ENCODE measurements at places on chromosomes 5 and 9.

GRCh38 chr5:150020249-150020648 is 19.7 kb downstream of the HMGXB3 start:
- DNase-seq = no peak

GRCh38 chr5:36575361-36575781 is 31.0 kb upstream of the SLC1A3 start:
- no peak for DNase-seq

- DNase-seq = no peak
Measured at GRCh38 chr5:133106761-133107572, 55.2 kb downstream of the HSPA4 start.

- DNase-seq = no peak
Measured at GRCh38 chr9:130639866-130640555, 24.4 kb upstream of the PRDM12 start.

DNA sequence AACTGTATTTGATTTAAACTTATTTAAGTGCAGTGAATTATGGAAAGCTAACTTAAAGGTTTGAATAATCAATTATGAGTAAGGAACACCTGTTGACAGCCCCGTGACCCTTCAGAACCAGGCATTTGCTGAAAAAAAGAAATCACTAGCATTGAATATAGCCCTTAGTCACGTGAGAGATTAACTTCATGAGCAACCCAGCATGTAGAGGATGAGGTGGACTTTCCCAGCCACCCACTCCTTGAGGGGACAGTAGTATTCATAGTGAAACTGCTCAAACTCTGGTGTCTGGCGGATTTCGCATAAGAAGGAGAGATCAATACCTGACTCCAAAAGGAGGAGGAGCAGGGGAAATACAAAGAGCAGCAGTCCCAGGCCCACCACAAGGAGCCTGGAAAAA is 184.8 kb upstream of the RASEF start:
- DNase-seq = no peak

DNA sequence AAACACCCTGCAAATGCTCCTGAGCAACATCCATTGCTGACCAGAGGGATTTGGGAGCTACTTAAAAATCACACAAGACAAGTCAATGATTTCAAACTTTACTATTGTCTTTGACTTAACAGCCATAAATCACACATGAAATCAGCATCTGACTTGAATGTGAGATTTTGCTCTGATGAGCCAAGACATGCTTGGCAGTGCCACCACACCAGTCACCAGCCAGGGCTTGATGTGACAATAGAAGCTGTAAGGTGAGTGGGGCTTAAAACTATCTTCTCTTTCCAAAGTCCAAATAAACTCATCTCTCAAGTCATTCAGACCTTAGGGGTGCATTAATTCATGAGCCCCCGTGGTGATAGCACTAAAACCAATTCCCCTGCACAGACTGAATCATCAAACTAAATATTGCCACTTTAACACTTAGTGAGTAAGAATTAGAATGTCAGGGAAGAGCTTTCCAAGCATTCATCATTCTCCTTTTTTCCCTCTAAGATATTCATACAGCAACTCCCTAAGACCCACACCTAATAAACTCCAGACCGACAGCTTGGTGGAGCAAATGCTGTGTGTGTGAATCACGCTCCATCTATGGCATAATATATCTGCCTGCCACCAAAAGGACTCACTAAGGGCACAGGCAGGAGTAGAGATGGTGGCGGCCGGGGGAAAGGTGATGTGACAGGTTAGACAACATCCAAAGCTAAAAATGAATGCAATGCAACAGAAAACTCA is 119.4 kb downstream of the SPOCK1 start:
- no peak for DNase-seq

DNA sequence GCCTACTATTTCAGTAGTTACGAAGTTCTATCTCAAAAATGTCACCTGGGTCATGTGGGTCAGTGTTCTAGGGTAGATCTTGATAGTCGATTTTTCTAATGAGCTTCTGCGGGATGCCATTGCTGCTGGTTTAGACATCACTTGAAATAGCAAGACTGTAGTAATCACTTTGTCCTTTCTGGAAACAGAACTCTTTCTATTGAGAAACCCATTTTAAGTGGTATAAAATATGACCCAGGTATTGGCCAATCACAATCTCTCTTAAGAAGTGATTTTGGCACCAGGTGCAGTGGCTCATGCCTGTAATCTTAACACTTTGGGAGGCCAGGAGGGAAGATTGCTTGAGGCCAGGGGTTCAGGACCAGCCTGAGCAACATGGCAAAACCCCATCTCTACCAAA is 17.6 kb downstream of the ARRDC3 start:
- DNase-seq = no peak

GRCh38 chr5:9186069-9186468 is 359.8 kb downstream of the SEMA5A start:
- DNase-seq = no peak

GRCh38 chr9:26754509-26755164 is 138.0 kb downstream of the CAAP1 start:
- no peak for DNase-seq

GRCh38 chr9:79264041-79264440 is 307.7 kb upstream of the TLE4 start:
- no peak for DNase-seq

DNA sequence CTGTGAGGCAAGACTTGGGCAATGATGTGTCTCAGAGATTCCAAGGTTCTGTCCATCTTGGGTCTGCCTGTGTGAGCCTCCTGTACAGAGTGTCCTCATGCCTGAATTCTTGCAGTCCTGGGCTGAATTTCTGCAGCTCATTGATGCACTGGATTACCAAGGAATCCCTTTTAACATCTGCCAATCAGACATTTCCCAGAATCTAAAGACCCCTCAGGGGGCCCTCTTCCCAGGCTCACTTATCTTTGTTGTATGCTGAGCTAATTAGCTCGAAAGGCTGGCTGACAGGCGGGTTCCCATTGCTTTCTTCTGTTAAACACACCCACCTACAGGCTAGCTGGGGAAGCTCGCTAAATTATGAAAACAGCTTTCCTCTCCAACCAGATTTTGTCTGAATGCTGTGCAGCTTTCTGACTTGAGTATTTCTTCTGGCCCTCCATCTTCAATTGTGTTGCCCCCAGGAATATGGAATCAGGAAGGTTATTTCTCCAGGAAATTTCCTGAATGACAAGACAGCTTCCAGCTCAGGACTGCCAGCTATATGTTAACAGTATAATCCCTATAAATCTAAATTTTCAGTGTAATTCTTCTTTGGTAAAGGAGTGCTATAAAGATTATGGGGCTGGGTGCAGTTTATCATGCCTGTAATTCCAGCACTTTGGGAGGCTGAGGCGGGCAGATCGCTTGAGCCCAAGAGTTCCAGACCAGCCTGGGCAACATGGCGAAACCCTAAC is at the start of gene LIX1:
Gene LIX1 (minus strand): TSS at position 91 of the 734 bp plus-strand sequence. CDS start 35 bp downstream, at position 56.
- DNase-seq = no peak

DNA sequence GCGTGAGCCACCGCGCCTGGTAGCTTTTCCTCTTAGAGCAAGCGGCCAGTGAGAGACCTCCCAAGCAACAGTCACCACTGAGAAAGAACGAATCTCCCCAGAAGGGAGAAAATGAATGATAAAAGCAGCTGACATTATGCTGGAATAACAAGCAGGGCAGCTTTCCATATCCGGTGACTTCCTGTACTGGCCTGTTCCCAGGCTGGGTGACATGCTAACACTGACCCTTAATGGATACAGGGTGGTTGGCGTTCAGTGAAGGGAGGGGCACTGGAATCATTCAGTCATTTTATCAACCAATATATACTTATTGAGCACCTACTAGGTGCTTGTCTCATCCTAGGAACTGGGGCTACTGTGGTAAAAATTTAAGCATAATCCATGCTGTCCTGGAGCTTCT is 357.3 kb upstream of the PANK3 start:
- DNase-seq = no peak

DNA sequence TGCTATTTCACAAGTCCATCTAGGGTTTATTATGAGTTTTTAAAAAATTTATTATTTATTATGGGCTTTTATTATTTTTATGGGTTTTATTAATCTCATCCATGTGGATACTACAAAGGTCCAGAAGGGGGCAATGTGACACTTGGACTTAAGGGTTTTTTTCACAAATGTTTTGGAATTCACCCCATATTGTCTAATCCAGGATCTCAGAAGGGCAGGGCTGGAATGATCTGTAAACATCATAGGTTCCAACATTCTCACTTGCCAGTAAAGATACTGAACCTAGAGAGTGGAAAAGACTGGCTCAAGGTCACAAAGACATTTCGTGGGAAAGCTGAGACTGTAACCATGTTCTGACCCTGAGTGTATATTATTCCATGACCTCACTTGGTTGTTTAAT is 35.6 kb downstream of the NIM1K start:
- DNase-seq = no peak

DNA sequence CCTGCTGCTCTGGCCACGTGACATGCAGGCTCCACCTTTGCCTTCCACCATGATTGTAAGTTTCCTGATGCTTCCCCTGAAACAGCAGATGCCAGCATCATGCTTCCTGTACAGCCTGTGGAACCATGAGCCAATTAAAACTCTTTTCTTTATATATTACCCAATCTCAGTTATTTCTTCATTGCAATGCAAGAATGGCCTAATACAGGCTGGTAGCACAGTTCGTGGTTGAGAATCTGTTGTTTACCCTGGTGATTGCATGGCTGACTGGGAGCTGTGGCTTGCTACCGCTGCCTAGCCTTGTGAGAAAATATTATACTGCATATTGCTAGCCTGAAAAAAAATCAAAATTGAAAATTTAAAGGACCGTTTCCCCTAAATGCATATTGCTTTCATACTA is 44.8 kb upstream of the PTPN3 start:
- DNase-seq = no peak

DNA sequence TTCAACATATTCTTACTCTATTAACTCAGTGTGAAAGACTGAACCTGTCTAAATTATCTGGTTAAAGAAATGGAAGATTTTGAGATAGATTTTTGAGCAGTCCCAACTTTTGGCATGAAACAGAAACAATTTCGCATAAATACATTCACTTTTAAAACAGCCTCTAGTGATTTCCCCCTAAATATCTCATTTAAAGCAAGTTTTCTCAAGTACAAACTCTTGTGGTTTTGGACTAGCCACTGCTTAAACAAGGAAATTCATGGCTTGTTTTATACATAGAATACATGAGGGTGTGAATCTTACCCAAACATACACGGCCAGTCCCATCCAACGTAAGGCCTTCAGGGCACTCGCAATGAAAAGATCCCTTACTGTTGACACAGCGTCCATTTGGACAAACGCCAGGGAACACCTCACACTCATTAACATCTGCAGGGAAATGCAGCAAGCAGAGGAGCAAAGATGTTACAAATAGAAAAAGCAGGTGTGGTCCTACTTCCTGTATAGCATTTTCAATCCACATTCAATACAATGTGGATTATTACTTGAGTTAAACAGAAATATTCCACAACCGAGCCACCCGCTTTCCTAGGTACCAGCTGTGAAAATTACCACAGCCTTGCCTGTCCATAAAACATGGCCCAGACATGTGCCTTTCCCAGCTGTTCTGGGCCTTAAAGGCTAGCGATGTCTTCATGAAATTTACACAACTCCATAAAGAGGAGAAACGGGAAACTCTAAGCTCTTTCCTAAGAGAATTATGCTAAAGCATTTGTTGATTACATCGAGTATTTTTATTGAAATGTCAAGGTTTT is 188.8 kb downstream of the FBN2 start:
- DNase-seq = no peak

DNA sequence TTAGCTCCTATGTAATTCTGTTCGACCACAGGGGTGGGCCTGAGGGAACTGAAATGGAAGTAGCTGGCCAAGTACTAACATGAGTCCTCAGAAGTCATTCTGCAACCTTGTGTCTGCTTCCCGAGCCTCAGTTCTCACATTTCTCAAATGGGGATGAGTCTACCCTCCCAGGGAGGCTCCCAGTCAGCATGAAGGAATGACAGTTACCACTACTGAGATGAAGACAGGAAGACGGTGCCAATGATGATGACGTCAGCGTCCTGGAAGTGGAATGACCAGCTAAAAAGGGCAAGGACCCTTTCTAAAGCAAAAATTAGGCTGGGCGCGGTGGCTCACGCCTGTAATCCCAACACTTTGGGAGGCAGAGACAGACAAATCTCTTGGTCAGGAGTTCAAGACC is 6.8 kb downstream of the PIP5KL1 start:
- DNase-seq = no peak

DNA sequence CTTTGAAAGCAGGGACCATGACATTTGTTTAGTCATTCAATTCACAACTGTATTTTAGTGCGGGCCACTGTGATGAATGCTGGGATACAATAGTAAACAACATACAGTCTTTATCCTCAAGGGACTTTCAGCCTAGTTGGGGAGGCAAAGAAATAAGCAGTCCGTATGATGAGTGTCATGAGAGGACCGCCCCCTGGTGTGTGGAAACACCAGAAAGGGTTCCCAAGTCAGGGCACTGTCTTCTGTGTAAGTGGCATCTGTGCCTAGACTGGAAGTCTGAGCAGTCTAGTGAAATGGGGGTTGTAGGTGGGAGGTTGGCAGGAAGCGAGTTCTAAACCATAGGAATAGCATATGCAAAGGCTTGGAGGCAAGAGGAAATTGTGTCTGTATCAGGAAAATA is 6.8 kb downstream of the C9orf43 start:
- DNase-seq = no peak

DNA sequence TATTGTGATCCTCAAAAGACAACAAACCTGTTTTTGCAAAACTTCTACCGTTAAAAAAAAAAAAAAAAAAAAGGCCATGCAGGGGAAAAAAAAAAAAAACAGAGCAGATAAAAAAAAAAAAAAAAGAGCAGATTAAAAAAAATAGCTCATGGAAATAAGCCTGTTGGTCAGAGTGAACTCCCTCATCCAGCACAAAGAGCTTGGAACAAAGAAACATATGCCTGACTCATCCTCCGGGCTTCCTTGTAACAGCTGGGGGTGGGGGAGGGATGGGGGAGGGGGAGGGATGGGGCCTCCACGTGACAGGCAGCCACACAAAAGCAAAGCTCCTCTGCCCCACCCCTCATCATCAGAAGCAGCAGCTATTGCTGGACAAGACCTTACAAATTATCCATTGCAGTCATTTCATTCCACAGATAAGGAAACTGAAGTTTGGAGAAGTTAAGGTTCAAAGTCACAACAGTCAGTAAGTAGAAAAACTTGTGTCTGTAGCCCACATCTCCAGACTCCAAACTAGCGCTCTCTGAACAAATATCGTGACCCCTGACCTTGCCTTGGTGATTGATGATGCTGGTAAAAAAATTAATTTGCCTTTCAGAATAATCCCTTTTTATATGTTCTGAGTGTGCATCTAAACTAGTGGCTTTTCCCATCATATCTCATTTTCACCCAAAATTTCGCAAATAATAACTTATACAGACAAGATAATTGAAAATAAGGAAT is 38.9 kb downstream of the SLC35D2 start:
- no peak for DNase-seq

DNA sequence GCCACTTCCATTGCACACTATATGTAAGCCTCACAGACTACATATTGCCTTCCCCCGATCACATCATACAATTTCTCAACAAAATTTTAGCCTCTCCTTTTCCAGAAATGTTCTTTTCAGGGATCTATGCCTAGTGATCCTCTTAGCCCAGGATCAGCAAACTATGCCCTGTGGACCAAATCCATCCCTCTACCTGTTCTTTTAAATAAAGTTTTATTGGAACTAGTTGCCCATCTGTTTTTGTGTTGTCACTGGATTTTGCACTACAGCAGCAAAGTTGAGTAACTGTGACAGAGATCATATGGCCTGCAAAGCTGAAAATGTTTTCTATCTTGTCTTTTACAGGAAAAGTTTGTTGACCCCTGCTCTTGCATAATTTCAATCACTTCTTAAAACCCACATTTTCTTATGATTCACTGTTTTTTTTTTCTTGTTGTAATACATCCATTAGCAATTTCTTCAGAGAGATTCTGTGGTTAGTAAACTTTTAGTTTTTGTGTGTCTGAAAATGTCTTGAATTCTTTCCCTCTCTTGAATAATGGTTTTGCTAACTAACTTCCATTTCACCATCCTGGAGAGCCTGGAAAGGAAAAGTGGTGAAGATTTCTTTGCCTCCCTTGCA is 7.1 kb downstream of the TXNDC8 start:
- DNase-seq = no peak

Measured in activated T-helper 9 cell treated with anti-CD3 and anti-CD28 coated beads, Interleukin-2, amount 50 U/mL, for 16 hours (primary cell).